ENCODE measurements at places on chromosomes 11 and 22.

- DNase-seq: no peak
Observed at GRCh38 chr11:99098751-99099150, 78.0 kb downstream of the CNTN5 start.

GRCh38 chr11:123580137-123580536 lies 74.3 kb downstream of the SCN3B start:
- DNase-seq: no peak

DNA sequence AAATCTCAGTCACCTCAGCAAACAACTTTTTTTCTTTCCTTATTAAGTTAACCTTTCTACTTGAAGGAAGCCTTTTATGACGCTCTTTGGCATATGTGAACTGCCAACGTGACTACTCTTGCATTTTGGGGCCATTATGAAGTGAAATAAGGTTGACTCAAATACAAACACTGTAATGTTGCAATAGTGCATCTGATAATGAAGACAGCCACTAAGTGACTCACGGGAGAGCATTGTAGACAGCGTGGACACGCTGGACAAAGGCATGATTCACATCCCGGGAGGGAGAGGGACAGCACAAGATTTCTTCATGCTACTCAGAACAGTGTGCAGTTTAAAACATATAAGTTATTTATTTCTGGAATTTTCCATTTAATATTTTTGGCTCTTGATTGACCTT lies 560.8 kb downstream of the ETS1 start:
- no peak for DNase-seq

- DNase-seq: no peak
Observed at GRCh38 chr11:134807997-134808396, 396.0 kb upstream of the B3GAT1 start.

GRCh38 chr11:45988921-45989320 lies 66.5 kb downstream of the LARGE2 start:
- no peak for DNase-seq

DNA sequence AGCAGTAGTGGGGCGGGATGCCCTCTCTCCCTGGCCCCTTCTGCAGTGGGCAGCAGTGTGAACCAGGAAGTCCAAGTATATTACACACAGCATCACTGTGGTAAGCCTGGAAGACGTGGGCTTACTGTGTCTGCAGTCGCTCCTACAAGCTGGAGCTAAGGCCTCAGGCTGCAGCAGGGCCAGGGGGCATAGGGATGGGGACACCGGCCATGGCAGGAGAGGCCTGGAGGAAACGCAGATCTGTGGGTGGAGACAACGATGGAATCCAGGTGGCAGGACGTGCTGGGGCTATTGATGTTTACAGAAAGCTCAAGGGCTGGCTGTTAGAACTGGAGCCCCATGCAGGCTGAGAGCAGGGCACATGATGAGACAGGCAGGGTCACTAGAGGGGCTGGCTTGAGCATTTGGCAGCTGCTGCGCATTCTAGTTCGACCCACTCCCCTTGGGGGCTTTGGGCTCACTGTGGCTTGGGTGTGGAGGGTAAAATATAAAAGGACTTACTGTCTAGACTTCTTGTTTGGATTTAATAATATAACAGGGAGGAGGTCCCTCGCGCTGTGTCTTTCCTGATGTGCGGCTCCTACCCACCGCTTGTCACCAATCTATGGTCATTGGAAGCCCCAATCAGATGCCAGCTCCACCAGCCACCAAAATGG lies 539.5 kb downstream of the TBC1D22A start:
- no peak for DNase-seq

- DNase-seq: peak; percentile 39
Observed at GRCh38 chr11:115081972-115082371, 403.6 kb downstream of the NXPE2 start.

- no peak for DNase-seq
Observed at GRCh38 chr22:35864545-35865165, 147.0 kb downstream of the APOL5 start.

DNA sequence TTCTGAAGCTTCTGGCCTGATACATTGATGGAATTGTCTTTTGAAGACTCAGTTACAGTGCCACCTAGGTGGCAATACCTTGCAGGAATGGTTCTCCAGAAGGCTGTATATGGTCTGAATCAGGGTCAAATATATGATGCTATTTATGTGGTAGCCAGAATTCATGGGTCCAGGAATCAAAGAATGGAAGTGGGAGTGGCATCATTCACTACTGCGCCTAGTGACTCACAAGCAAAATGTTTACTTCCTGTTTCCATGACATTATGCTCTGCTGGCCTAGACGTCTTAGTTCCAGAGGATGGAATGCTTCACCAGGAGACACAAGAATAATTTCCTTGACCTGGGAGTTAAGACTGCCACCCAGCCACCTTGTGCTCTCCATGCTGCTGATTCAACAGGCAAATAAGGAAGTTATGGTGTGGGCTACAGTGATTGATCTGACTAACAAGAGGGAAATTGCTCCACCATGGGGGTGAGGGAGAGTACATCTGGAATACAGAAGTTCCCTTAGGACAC lies 491.8 kb downstream of the ETS1 start:
- no peak for DNase-seq

- no peak for DNase-seq
Observed at GRCh38 chr22:41966607-41967240, 2.5 kb upstream of the SEPTIN3 start.

DNA sequence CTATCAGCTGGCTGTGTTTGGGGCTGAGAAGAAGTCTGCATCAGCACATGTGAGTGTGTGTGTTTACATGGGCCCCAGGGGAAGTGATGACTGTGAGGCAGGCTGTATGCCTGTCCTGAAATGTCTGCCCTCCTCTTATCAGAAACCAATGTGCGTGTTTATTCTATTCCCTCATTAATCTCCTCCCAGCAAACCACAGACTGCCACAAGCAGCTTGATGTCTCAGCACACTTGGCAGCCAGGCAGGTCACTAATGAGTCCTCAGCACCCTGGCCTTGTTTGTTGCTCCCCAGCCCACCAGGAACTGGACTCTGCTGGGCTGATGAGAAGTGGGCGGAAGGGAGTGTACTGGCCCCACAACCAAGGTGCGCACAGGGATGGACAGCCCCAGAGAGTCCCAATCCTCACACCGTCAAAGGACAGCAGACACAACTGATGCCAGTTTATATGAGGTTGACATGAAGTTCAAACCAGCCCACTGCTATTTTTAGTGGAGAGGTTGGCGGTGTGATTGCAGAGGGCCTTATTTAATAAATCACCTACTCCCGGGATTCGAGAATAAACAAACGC lies 225.8 kb downstream of the ETS1 start:
- DNase-seq: no peak

DNA sequence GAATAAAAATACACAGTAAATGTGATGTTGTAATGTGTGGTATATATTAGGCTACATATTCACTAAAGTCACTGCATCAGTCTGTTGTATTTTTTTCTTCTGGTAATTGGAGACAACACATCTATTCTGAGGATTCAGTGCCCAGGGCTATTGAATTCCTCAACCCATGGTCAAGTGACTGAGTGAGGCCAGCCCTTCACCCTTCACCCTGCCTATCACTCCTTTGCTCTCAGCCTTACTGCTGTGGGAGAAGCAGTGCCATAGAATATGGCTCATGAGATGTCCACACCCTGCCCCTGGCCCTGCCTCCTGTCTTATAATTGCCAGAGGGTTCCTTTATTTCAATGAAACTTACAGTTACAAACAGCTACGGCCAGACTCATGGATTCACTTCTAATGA lies 295.6 kb downstream of the NTM start:
- no peak for DNase-seq

DNA sequence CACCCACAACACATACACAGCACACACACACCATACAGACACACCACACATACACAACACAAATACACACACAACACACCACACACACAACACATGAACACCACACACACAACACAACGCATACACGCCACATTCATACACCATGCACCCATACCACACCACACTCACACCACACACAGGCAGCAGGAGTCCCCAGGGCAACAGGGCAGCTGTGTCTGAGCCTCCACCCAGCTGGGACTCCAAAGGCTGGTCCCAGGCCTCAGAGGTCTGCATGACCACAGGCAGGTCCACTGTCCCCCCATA lies 3.3 kb upstream of the WNT7B start:
- DNase-seq: no peak

GRCh38 chr22:19744350-19745006 lies 16.1 kb upstream of the TBX1 start:
- DNase-seq: no peak

GRCh38 chr11:107999759-108000455 lies 8.8 kb upstream of the CUL5 start:
- DNase-seq: peak; percentile 16

GRCh38 chr22:42562279-42562678 lies 8.5 kb downstream of the SERHL2 start:
- no peak for DNase-seq

- no peak for DNase-seq
Observed at GRCh38 chr11:81959341-81959740, 774.3 kb downstream of the FAM181B start.

DNA sequence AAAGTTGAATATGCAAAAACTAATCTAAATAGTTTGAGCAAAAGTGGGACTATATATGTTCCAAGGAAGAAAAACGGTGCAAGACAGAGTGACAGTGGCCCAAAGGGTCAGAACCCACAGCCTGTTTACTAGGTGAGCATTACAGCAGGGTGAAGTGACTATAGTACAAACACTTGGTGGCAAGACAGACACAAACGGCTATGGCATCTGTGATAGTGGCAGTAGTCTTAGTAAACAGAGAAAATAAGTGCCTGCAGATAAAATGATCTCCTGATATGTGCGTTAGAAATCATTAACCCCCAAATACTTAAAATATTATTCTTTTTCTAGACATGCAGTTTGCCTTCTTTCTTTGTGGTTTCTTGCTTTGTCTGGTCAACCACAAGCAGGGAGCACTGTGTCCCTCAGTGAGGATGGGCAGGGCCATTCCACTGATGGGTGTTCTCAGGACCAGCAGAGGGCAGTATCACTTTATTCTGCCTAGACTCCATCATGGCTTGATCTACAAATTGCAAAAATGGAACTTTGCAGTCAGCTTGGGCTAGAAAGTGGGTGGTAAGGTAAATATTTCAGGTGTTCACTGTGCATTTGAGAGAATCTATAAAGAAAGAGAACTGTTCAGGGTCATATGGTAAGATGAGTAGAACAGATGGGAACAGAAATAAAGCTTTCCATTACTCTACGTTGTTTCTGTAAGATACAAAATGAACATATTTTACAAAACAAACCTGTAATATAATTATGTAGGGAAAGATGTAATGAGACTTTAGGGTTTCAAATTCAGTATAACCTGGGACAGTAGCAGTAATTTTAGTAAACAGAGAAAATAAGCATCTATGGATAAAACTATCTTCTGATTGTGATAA lies 198.2 kb downstream of the SWAP70 start:
- DNase-seq: peak; percentile 7

GRCh38 chr11:68302256-68302655 lies 10.1 kb upstream of the LRP5 start:
- DNase-seq: no peak

GRCh38 chr11:40722179-40722795 lies 737.2 kb downstream of the LRRC4C start:
- no peak for DNase-seq

DNA sequence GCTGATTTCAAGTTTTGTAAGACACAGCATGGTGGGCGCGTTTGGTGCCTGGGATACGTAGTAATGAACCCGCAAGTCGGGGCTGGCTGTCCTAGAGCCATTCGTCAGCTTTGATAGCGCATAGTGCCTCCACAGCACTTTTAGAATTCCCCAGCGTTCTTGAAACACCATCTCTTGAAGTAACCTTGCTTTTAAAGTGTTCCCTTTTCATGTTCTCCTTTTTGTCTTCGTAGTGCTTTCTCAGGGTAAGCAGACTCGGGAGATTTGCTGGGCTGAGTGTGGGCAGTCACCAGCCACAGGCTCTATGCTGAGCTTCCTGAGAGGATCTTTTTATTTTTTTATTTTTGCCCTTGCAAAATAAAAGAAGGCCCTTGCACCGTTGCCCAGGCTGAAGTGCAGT lies 39.6 kb upstream of the CTTN start:
- DNase-seq: no peak

GRCh38 chr11:79415411-79415810 lies 25.4 kb downstream of the TENM4 start:
- DNase-seq: no peak
